ENCODE measurements at places on chromosomes 13 and 19. TPM values are rescaled to one million over a fixed set of nuclear protein-coding genes. Genes with fewer than 3 reads are reported as not detected.

Gene PCDH8
- total RNA-seq: 42.3 TPM

Gene IGFL2
- 1.6 TPM for total RNA-seq

Gene SAMD4B
- 134 TPM for total RNA-seq

Gene ZGLP1
- 17.9 TPM for total RNA-seq

Gene RASAL3
- 3.6 TPM for total RNA-seq

Gene RPL18A
- 509 TPM for total RNA-seq

Gene CYP2S1
- 2.2 TPM for total RNA-seq

Gene SIGLEC10
- 11.9 TPM for total RNA-seq

Gene MCEMP1
- not detected for total RNA-seq

Gene GPR18
- not detected for total RNA-seq

Gene SPATA13
- 22.8 TPM for total RNA-seq

Gene CEACAM1
- total RNA-seq: 0.29 TPM

Gene MEIS3
- 89.5 TPM for total RNA-seq
